Esophagus squamous epithelium (tissue), 5 donors: ENCODE measurements at places on chromosomes 2 and 18. TPM values are rescaled to one million over a fixed set of nuclear protein-coding genes. Genes with fewer than 3 reads are reported as not detected.

DNA sequence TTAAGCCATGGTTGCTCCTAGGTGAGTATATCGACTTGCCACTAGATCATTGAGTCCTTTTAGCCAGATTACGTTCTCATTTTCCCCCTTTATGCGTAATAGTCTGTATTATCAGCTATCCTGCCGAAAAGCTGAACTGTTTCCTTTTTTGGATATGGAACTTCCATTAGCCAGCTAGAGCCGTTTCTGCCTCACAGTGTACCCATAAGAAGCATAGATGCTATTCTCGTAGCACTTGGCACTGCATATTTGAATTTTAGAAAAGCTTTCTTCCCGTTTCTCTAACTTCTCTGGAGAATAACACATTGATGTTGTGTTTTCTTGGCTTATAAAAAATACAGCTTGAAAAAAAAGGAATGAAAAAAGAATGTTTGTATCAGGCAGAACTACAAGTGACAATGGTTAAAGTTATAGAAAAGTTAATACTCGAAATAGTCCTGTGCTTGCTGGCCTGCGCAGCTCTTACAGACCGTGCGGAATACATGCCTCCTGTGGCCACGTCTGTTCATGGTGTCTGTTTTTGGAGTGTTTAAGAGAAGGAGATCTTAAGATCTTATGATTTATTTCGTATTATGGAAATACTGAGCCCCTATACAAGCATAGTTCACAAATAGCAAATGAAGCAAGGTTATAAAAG, 710 bp downstream of the DUSP19 start:
- H3K4me1 ChIP-seq: peaks cover 4% of the 10 kb centered on the region
- H3K4me3 ChIP-seq: peak overlapping the region; percentile 65
- no peaks in the 10 kb centered on the region for H3K36me3 ChIP-seq

- no peaks in the 10 kb centered on the region for H3K27me3 ChIP-seq
- H3K36me3 ChIP-seq: no peaks in the 10 kb centered on the region
- H3K4me1 ChIP-seq: no peaks in the 10 kb centered on the region
- no peak for DNase-seq
- H3K27ac ChIP-seq: no peak overlapping the region
These were observed 286.4 kb upstream of the PARD3B start for GRCh38 chr2:204258890-204259289.

DNA sequence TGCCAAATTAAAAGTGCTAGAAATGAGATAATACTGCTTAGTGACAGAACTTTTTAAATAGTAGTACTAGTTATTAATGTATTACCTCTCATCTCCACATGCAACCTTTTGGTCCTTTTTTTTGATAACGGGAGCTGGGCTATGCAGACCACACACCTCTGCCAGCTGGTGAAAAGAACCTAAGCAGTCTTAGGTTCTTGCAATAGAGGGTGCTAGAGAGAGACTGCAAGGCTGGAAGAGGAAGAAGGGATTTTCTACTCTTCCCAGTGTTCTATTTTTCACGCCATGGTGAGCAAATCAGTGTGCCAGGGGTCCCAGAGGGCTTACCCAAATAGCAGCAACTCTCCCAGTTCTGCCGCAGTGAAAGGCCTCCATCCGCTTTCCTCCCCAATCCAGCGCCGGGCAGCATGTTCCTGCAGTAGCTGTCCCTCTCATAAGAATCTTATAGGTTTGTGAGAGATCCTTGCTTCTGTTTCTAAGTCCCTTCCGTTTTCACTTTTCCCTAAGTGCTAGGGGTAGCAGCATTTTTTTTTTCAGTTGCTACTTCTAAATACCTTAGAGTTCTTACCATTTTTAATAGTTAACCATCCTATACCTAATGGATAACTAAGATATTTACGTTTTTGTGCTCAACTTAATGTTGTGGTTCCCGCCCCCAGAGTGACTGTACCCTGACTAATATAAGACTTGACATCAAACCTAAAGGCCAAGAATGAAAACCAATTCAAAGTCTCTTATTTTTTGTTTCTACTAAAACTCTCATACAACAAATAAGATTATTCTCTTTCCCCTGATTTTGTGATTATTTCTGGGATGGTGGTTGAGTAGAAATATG, 69.4 kb upstream of the UBE2E3 start:
- no peaks in the 10 kb centered on the region for H3K27me3 ChIP-seq
- no peaks in the 10 kb centered on the region for H3K4me1 ChIP-seq
- H3K36me3 ChIP-seq: no peaks in the 10 kb centered on the region
- H3K27ac ChIP-seq: no peak overlapping the region
- no peak overlapping the region for H3K4me3 ChIP-seq
- DNase-seq: no peak

DNA sequence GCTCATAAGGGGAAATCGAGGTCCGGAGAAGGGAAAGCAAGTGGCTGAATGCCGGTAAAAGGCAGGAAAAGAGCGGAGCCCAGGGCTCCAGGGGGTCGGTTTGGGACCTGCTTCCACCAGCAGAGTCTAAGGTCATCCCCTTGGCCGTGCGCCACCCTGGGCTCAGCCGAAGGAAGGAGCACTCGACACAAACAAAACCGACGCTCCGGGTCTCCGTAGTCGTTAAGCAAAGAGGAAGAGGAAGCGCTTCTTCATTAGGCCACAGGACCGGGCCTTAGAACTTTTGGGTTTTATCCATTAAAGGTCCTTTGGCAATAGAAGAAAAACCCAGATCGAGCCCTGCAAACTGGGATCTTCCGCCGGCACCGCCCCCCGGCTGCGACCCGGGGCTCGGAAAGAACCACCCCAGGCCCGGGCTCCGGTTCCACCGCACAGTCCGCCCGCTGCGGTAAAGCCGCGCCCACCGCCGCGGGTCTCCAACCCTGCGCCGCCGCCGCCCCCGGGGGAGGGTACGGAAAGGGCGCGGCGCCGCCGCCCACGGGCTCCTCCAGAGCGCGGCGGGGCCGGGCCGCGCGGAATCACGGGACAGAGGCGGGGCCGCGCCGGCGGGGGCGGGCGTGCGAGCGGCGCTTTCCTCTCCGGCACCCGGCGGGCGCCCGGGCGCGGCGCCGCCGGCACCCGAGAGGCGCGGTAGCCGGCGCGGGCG, at the start of gene TTL:
Gene TTL (plus strand): TSS at position 629 of the 706 bp plus-strand sequence. CDS start 189 bp downstream, outside the sequence.
- peak within 1 kb of the TSS; percentile 88 for H3K4me3 ChIP-seq
- H3K4me1 ChIP-seq: peaks cover 10% of the 10 kb centered on the region
- H3K36me3 ChIP-seq: no peaks in the 10 kb centered on the region
- no peaks in the 10 kb centered on the region for H3K27me3 ChIP-seq

DNA sequence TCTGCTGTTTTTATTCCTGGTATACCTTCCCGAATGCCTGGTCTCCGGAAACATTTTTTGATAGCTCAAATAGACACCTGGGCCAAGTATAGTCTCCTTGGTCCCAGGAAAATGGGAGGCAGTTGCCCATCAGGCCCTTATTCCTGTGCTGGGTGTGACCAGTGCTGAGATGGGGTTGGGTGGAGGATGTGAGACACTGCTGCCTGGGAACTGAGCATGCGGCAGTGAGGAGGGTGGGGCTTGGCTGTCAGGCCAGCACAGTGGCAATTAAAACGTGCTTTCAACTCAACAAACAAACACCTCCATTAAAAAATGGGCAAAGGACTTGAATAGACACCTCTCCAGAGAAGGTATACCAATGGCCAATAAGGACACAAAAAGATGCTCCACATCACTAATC, 12.5 kb downstream of the KLHL29 start:
- no peaks in the 10 kb centered on the region for H3K27me3 ChIP-seq
- H3K4me1 ChIP-seq: peaks cover 6% of the 10 kb centered on the region
- no peak for DNase-seq
- H3K36me3 ChIP-seq: no peaks in the 10 kb centered on the region
- H3K4me3 ChIP-seq: no peak overlapping the region

DNA sequence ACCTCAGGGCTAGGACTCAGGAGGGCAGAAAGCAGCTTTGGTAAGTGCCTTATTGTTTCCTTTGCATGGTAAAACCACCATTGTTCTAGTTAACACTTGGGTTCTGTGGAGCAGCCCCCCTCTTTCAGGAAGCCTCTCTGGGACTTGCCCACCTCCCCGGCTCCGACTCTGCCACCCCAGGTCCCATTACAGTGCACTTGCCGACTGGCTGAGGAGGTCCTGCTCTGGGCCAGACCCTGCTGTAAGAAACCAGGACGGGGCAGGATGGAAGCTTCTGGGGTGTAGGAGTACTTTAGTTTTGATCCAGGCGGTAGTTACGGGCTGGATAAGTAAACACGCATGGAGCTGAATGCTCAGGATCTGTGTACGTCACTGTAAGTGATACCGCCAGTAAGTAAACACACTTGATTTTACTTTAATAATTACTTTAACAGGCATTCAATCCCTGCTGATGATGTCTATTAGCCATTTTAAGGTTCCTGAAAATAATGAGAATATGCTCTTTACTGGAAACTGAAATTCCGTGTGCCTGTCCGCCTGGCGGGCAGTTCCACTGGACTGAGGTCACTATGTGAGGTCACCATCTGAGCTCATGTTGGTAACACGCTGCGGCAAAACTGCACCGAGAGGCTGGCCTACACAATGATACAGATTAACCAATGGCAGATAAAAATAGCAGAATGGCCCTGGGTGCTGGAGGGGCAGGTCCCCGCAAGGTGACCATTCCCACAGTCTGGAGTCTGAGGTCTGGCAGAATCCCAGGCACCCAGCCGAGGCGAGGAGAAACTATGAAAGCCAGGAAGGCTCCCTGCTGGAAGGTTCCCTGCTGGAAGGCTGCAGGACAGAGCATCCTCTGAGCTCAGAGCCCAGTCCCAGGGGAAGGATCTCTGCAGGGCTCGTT, 25.2 kb downstream of the HS1BP3 start:
- H3K27me3 ChIP-seq: no peaks in the 10 kb centered on the region
- peak overlapping the region; percentile 60 for H3K27ac ChIP-seq
- no peak overlapping the region for H3K4me3 ChIP-seq
- no peak for DNase-seq
- peaks cover 5% of the 10 kb centered on the region for H3K4me1 ChIP-seq

- H3K4me1 ChIP-seq: no peaks in the 10 kb centered on the region
- H3K27ac ChIP-seq: no peak overlapping the region
- H3K36me3 ChIP-seq: no peaks in the 10 kb centered on the region
- H3K27me3 ChIP-seq: no peaks in the 10 kb centered on the region
These were observed 207.5 kb downstream of the LRRTM4 start for GRCh38 chr2:77314721-77315120.

GRCh38 chr2:173059971-173060461, 15.6 kb upstream of the MAP3K20 start:
- H3K4me1 ChIP-seq: peaks cover 17% of the 10 kb centered on the region
- H3K27me3 ChIP-seq: no peaks in the 10 kb centered on the region
- H3K27ac ChIP-seq: no peak overlapping the region
- H3K4me3 ChIP-seq: no peak overlapping the region
- no peaks in the 10 kb centered on the region for H3K36me3 ChIP-seq
- no peak for DNase-seq

The DBI gene
- total RNA-seq: 389 TPM

The ANKRD53 gene
- not detected for total RNA-seq

The REEP1 gene
- 1.8 TPM for total RNA-seq
